ENCODE measurements at places on chromosomes 4 and X.

DNA sequence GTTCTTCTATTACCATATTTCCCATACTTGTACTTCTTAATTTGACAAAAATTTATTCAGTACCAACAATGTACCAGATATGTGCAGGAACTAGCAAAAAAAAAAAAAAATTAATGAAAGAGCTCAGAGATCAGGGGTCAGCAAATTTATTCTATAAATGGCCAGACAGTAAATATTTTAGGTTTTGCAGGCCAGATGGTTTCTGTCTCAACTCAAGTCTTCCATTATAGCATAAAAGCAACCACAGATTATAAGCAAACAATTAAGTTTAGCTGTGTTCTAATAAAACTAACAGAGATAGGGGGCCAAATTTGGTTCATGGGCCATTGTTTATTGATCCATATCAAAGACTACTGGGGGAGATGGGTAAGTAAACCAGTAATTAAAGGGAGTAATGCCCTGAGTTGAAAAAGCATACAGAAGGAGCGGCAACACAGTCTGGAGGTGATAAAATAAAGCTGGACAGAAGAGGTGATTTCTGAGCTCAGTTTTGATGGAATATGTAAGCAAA is 19.3 kb downstream of the NEK1 start:
- DNase-seq, result no peak

GRCh38 chrX:21939906-21940305 is 603 bp upstream of the SMS start:
- DNase-seq, result no peak

- DNase-seq, result peak; percentile 77
Observed at GRCh38 chrX:15737959-15738902, at the start of gene CA5B. Gene CA5B, plus strand, starts transcription at chrX:15738270. Its CDS starts 11,754 bp downstream, at chrX:15750024.

DNA sequence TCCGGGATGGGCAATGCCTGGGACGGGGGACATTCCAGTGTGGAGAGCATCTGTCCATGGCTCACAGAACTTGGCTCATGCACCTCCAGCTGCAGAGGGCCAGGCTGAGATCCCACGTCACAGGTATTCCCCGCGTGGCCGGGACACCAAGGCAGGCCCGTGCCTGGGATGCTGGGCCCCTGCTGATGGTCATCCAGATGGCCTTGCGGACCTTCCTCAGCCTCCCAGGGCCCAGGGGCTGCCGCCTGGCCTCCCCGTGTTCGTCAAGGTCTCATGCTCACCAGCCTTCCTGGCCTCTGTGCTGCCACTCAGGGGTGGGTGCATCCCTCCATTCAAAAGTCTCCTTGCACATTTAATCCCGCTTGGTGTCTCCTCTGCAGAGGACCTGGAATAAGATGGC is 40.9 kb upstream of the LRPAP1 start:
- no peak for DNase-seq

DNA sequence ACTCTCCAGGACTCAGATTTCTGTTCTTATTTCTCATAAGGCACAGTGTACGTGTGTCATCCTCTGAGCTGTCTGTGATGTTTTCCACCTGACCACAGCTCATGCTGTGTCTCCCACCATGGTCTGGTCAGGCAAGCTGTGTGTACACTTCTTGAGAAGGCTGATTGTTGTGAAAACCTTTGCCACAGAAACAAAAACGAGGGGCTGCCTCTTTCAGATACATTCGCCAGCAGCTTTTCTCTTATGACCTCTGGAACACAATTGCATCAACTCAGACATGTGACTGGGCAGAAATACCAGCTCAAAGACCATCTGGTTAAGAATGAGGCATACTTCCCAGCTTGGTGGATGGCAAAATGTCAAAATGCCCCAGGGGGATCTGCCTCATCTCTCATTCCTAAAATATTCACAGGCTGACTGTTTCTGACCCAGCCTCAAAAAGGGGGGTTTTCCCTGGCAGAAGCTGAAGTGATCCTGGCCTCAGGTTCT is 46.1 kb downstream of the PGRMC2 start:
- DNase-seq, result no peak

- no peak for DNase-seq
Observed at GRCh38 chr4:186851291-186852072, 127.8 kb upstream of the FAT1 start.

- no peak for DNase-seq
Observed at GRCh38 chr4:109067508-109068235, 234.8 kb downstream of the COL25A1 start.

GRCh38 chr4:176102414-176103063 is 36.9 kb downstream of the WDR17 start:
- no peak for DNase-seq

DNA sequence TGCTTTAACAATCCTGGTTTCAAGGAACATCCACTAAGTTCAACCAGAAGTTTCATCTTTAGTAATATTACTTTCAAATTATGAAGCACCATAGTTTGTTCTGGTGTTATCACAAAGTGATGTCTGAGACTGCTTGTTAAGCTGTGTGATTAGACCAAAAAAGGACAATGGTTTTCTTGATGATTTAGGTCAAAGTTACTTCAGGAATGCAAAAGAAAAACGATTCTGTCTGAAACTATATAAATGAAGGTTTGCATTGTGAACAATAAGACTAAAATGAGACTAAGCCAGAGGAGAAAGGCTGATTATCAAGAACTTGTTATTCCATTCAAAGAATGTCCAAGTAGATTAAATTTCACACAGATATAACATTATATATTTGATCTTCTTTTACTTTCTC is 122.4 kb upstream of the ETNPPL start:
- no peak for DNase-seq

GRCh38 chrX:139563251-139563650 is 32.7 kb downstream of the F9 start:
- DNase-seq, result no peak

GRCh38 chrX:154714925-154715324 is 36.0 kb downstream of the GAB3 start:
- no peak for DNase-seq

- no peak for DNase-seq
Observed at GRCh38 chrX:8728932-8729535, 2.9 kb downstream of the ANOS1 start.
